ENCODE measurements at places on chromosomes 6 and 20. TPM values are rescaled to one million over a fixed set of nuclear protein-coding genes. Genes with fewer than 3 reads are reported as not detected.

GRCh38 chr20:57837208-57838035 is 127.6 kb upstream of the PMEPA1 start:
- no peaks in the 10 kb centered on the region for H3K36me3 ChIP-seq
- no peak for DNase-seq
- no peak overlapping the region for H3K27ac ChIP-seq
- no peak overlapping the region for H3K4me3 ChIP-seq
- peaks cover 51% of the 10 kb centered on the region for H3K27me3 ChIP-seq

Gene NDUFAF4
- total RNA-seq: 38.9 TPM

Gene SLC17A3
- not detected for total RNA-seq

DNA sequence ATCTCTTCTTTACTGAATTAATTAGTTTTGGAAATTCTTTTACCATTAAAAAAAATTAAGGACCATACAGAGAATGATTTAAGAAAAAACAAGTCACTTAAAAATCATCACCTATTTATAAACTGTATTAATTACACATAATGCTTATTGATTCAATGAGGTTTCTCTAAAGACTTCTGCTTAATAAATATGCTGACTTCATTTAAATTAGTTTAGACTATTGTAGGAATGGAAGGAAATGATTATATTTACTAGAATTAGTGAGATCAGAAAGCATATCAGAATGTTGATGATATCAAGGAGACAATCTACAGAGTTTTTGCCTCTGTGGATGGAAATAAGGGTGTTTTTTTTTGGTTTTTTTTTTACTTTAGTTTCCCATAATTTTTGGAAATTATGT is 34.6 kb upstream of the SMIM28 start:
- DNase-seq: no peak
- H3K27me3 ChIP-seq: peaks cover 11% of the 10 kb centered on the region
- H3K27ac ChIP-seq: no peak overlapping the region
- no peaks in the 10 kb centered on the region for H3K36me3 ChIP-seq

GRCh38 chr20:59668926-59669850 is 64.8 kb downstream of the PHACTR3 start:
- H3K4me3 ChIP-seq: no peak overlapping the region
- peaks cover 6% of the 10 kb centered on the region for H3K36me3 ChIP-seq
- H3K4me1 ChIP-seq: no peaks in the 10 kb centered on the region
- H3K27me3 ChIP-seq: no peaks in the 10 kb centered on the region
- no peak overlapping the region for H3K27ac ChIP-seq
- DNase-seq: no peak

Gene PAK1IP1
- total RNA-seq: 18.9 TPM

DNA sequence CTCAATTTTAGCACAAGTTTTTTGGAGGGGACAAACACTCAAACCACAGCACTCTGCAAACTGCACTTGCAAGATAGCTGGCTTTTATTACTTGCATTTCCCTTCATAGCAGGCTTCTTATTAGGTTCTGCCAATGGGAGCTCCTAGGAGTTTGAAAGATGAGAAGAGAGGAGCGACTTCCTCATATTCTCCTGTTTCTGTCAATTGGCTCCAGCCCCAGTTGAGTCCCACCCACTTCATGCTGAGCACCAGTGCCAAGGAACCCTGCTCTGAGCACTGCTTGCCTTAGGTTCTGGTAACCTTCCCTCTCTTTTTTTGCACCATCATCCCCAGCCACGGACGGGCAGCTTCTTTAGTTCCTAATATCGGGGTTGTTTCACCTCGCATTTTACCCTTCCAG is 67.9 kb downstream of the PSMB1 start:
- H3K4me1 ChIP-seq: no peaks in the 10 kb centered on the region
- no peak for DNase-seq
- H3K27ac ChIP-seq: no peak overlapping the region

Gene SIRPB2
- total RNA-seq: not detected

Gene PNPLA1
- total RNA-seq: not detected

DNA sequence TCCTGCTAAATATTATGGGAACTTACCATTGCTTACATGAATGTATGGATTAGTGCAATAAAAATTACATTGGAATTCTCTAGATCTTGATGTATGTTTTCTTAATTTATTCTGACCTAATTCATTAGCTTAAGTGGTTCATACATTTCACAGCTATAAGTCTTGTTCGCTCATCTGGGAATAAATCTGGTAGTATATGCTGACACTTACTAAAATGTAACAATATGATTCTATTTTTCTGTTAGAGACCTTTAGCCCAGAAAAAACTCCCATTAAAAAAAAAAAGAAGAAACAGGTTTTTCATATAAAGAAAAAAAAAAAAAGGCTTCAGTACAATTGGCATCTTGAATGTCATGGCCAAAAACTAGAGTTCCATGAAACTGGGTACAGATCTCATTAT is 394.1 kb upstream of the AGPAT4 start:
- no peaks in the 10 kb centered on the region for H3K36me3 ChIP-seq
- no peak overlapping the region for H3K27ac ChIP-seq
- DNase-seq: no peak
- no peaks in the 10 kb centered on the region for H3K4me1 ChIP-seq
- no peaks in the 10 kb centered on the region for H3K27me3 ChIP-seq

DNA sequence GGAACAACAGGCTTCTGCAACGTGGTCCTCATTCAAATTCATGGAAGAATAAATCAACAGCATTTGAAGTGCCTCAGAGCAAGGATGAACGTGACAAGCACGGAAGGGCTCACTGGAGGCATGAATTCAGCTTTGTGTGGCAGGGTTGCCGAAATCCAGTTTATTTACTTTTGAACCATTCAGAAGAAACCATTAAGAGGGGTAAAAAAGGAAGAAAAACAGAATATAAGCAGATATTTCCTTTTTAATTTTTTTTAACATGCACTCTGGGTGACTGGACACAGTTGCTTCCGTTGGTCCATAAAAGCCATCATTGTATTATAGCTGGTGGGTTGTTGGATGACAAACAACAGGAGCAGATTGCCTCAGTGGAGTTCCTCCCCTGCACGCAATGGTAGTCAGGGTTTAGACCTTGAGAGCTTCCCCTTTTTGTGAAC is 17.3 kb upstream of the SNRPB2 start:
- no peak for DNase-seq
- no peak overlapping the region for H3K4me3 ChIP-seq
- H3K4me1 ChIP-seq: no peaks in the 10 kb centered on the region
- H3K27me3 ChIP-seq: peaks cover 2% of the 10 kb centered on the region
- no peaks in the 10 kb centered on the region for H3K36me3 ChIP-seq

DNA sequence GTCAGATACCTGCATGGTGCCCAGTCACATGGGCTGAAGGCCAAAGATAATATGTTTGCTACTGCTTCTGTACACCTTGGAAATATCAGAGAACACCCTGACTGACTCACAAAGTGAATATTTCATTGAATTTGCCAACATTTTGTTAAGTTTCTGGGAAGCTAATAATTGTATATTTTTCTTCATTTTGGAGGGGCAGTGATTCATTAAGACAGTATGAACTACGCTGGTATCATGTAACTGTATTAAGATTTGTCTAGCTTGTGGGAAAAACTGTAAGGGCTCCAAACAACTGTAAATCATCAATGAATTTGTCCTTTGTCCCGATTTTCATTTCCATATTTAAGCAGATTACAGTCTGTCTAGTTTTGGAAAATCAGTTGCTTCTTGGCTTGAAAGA is 102.3 kb upstream of the CCN2 start:
- H3K27me3 ChIP-seq: no peaks in the 10 kb centered on the region
- peak overlapping the region; percentile 22 for H3K4me3 ChIP-seq
- H3K4me1 ChIP-seq: peaks cover 61% of the 10 kb centered on the region
- H3K36me3 ChIP-seq: peaks cover 10% of the 10 kb centered on the region
- H3K27ac ChIP-seq: peak overlapping the region; percentile 84
- peak; percentile 35 for DNase-seq

GRCh38 chr6:4653141-4653540 is 123.1 kb upstream of the CDYL start:
- H3K27me3 ChIP-seq: no peaks in the 10 kb centered on the region
- no peak for DNase-seq
- H3K4me1 ChIP-seq: peaks cover 10% of the 10 kb centered on the region
- no peaks in the 10 kb centered on the region for H3K36me3 ChIP-seq
- H3K4me3 ChIP-seq: no peak overlapping the region

Gene RAB22A
- 22.2 TPM for total RNA-seq

DNA sequence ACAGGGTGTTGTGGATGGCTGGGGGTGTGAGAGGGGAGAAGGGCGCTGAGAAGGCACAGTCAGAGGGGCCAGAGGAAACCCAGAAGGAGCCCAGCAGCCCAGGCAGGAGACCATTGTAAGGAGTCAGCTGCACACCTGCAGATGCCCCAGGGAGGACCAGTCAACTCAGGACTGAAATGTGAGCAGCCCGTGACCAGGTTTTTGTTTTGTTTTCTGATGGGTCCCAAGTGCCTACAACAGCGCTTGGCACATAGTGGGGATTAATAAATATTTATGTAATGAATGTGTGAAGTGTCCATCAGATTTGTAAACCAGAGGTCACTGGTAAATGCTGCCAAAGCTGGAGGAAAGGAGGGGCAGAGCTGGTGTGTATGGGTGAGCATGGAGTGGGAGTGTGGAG is 30.2 kb downstream of the TRAM2 start:
- H3K4me3 ChIP-seq: peak overlapping the region; percentile 82
- peak overlapping the region; percentile 95 for H3K27ac ChIP-seq
- peaks cover 100% of the 10 kb centered on the region for H3K4me1 ChIP-seq

Gene LY86
- not detected for total RNA-seq

Gene FAM217A
- not detected for total RNA-seq

DNA sequence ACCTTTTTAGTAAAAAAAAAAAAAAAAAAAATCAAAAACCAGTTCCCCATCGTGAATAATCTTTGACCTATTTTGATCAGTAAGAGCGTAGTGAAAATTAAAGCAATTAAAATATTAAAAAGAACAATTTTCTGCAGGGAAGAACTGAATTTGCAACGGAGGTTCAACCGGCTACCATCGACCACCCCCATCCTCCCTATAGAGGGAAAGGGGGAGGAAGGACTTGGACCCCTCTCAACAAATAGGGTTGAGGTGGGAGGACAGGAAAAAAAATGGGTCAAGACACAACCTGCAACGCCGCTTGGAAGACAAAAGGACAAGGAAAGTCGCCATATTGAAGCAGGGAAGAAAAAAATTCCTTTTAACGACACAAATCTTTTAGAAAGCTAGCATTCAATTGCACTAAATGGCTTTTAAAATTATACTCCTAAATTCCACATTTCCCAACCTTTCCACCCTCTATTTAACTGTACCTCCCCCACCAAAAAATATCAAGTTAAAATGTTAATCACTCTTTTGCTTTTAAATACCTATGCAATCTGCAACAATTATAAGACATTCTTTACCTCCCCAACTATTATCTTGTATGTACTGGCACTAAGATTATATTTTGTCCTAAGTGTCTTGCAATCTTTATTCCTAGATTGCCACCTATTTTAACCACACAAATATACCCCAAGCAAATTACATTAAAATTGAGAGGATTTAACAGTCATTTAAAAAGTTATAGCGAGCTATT is 1.7 kb downstream of the PPP1R10 start:
- peaks cover 60% of the 10 kb centered on the region for H3K36me3 ChIP-seq
- H3K4me1 ChIP-seq: peaks cover 79% of the 10 kb centered on the region
- peak overlapping the region; percentile 97 for H3K4me3 ChIP-seq
- peaks cover 32% of the 10 kb centered on the region for H3K27me3 ChIP-seq

DNA sequence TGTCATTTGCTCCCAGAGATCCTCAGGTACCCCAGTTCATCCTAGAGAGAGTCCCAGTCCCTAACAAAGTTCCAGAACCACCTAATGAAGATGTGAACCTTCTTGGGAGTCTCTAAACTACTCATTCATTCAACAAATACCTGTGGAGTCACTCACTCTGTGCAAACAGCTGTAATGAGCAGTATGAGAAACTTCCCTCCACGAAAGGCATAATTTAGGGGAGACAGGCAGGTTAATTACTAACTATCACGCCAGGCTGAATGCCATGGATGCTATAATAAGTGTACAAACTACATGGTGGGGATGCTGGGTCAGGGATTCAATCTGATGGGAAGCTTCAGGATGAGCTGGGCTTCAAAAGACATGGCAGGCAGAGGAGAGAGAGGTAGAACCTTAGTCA is 70.1 kb upstream of the AFDN start:
- H3K27me3 ChIP-seq: peaks cover 2% of the 10 kb centered on the region
- no peaks in the 10 kb centered on the region for H3K36me3 ChIP-seq
- H3K4me1 ChIP-seq: peaks cover 14% of the 10 kb centered on the region
- no peak overlapping the region for H3K27ac ChIP-seq

DNA sequence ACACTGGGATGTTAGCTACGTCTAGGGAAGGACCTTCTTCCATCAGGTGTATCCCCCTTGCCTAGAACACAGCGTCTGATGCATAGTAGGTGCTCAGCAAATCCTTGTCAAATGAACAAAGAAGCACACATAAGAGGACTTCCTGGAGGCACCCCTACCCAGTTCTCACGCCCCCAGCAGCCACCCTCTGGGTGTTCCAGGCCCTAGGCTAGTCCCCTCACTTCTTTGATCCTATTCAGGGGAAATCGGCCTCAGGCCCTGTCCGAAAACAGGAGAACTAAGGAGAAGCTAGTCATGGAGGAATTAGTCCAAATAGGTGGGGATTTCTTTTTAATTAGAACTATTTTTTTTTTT is 84.7 kb upstream of the SIRPA start:
- no peaks in the 10 kb centered on the region for H3K36me3 ChIP-seq
- H3K4me3 ChIP-seq: peak overlapping the region; percentile 76
- DNase-seq: no peak
- no peaks in the 10 kb centered on the region for H3K27me3 ChIP-seq
- peaks cover 84% of the 10 kb centered on the region for H3K4me1 ChIP-seq

DNA sequence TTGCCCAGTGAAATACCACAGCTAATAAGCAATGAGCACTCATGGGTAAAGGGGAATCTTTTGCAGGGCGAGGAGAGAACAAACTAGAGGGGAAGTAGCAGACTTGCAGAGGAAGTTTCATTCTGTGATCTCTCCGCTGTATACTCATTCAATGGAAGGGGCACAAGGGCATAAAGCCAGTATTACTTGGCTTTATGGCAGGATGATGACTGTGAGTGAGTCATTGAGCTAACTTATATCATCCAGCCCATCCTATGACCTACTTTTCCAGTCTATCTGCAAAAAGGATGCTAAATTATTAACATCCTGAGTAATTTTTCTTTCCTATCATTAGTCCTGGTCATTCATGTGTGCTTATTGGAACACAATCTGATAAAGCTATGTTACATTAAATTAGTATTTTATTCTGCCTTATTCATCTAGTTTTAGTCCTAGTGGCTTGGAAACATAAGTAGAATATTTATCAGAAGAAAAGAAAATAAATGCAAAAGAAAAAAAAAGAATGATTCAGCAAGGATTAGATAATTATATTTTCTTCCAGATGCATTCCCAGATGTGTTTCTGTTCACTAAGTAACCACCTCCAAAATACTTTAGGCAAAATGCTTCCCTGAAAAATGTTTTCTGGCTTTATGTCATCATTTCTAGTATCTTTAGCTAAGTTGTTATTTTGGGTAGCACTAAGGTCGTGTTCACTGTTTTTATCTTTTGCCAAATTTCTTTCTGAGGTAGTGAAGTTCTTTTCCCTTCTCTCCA is 471.7 kb downstream of the CDKAL1 start:
- H3K4me1 ChIP-seq: peaks cover 51% of the 10 kb centered on the region
- no peaks in the 10 kb centered on the region for H3K27me3 ChIP-seq
